Activated naive CD4-positive, alpha-beta T cell (primary cell): ENCODE measurements at places on chromosomes 1 and 21.

- no peak for DNase-seq
These were observed 17.5 kb upstream of the VSIG8 start for GRCh38 chr1:159879977-159880376.

DNA sequence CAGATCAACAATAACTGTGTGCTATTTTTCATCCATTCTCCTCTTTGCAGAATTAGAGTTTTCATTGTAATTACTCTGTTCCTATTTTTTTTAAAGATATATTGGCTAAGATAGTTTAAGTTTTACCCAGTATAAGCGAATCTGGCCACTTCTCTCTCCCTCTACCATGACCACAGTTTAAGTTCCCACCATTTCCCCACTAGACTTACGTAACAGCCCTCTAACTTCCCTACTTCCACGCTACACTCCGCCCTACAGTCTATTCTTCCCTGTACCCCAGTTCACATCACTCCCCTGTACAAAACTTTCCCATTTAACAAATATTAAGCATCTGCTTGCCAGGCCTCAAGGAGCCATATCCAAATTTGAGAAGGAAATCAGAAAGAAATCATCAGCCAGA lies 16.5 kb downstream of the CTSK start:
- no peak for DNase-seq

GRCh38 chr1:4422504-4423289 lies 231.7 kb upstream of the AJAP1 start:
- no peak for DNase-seq

DNA sequence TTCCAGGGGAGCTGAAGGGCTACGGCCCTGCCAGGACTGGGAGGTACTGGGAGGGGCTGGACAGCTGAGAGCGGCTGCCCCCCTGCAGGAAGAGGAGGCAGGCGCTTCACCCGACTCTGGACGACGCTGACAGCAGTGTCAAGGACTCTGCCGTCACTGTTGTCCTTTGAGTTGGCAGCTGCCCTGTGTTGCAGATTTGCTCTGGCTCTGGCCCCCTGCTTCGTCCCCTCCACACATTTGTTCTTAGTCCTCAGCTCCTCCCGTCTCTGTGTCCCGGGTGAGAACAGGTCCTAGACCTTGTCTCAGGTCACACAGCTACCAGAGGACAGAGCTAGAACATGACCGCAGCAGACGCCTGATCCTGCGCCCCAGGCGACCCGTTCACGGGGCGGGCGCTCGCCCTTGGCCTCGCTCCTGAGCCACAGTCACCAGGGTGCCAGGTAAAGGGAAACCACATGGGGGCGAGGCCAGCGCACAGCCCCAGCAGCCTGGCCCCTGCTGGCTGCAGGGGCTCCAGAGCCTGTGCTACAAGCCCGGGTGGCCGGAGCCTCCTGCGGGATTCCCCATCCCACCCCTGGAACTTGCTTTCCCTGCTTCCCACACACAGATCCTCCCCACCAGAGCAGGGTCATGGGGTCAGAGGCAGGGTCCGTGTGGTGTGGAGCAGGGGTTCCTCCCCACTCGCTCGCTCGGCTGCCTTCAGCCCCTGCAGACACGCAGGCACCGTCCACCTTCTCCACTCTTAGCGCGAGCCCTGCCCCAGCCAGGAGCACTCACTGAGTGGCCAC lies 10.7 kb upstream of the NPHP4 start:
- no peak for DNase-seq

DNA sequence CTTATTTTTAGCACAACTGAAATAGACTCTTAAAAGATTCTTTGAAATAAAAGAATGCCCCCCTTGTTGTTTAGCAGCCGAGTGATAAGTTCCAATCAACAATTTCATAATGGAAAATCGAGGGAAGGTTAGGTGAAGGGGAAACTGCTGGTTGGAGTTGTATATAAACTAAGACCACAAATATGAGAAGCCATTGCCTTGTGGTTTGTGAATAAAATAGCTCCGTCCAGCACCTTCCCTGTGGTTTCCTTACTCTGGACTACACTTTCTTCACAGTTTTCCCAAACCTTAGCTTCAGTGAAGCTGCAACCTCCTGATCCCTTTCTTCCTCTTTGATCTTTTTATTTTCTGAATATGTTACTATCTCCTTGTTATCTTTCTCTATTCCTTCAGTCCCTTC lies 6.7 kb upstream of the RAB3GAP2 start:
- no peak for DNase-seq

DNA sequence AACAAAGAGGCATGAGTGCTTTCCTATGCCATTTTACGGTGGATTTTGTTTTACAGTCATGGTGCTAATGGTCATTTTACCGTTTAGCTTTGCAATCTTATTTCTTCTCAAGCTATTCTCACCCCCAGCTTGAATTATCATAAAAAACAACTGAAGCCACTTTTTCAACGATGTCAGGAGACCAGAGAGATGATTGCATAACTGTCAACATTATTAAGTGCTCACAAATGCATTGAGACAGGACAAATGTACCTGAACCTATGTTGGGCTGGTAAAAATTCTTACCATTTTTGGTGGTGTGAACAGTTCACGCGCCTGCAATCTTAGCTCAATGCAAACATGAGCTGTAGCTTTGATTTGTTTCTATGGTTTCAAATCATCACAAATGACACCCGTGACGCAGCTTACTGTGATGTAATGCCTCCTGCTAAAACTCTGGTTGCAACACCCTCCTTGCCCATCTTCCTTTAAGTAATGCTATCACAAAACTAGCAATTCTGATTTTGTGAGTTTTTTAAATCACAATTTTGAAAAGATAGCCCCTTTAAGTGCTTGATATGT lies 104.4 kb downstream of the UCHL5 start:
- no peak for DNase-seq

GRCh38 chr1:165843304-165843703 lies 15.9 kb downstream of the UCK2 start:
- DNase-seq, result no peak

DNA sequence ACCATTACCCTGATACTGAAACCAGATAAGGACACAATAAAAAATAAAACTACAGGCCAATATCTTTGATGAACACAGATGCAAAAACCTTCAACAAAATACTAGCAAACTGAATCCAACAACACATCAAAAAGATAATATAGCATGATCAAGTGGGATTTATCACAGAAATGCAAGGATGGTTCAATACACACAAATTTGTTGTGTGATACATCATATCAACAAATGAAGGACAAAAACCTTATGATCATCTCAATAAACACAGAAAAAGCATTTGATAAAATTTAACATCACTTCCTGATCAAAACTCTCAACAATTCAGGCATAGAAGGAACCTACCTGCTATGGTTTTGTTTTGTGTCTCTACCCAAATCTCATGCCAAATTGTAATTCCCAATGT lies 74.3 kb upstream of the VANGL1 start:
- no peak for DNase-seq
